ENCODE measurements at places on chromosomes 12 and 14.

- DNase-seq = no peak
Observed at GRCh38 chr14:103283916-103284315, 50.1 kb upstream of the EIF5 start.

- no peak for DNase-seq
Observed at GRCh38 chr14:92383805-92384204, 60.8 kb downstream of the SLC24A4 start.

DNA sequence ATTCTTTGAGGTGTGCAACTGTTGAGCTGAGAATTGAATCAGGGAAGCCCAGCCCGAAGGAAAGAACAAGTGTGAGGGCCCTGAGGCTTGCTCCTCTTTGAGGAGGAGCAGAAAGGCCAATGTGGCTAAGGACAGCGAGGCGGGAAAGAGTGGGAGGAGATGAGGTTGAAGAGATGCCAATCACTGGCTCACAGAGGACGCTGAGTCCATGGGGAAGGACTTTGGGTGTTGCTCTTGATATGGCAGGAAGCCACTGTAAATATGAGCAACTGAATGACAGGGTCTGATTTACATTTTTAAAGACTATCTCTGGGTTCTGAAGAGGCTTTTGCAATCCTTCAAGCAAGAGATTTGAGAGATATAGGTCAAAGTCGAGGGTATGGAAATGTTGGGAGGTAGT is 3.3 kb upstream of the APPL2 start:
- DNase-seq = no peak

DNA sequence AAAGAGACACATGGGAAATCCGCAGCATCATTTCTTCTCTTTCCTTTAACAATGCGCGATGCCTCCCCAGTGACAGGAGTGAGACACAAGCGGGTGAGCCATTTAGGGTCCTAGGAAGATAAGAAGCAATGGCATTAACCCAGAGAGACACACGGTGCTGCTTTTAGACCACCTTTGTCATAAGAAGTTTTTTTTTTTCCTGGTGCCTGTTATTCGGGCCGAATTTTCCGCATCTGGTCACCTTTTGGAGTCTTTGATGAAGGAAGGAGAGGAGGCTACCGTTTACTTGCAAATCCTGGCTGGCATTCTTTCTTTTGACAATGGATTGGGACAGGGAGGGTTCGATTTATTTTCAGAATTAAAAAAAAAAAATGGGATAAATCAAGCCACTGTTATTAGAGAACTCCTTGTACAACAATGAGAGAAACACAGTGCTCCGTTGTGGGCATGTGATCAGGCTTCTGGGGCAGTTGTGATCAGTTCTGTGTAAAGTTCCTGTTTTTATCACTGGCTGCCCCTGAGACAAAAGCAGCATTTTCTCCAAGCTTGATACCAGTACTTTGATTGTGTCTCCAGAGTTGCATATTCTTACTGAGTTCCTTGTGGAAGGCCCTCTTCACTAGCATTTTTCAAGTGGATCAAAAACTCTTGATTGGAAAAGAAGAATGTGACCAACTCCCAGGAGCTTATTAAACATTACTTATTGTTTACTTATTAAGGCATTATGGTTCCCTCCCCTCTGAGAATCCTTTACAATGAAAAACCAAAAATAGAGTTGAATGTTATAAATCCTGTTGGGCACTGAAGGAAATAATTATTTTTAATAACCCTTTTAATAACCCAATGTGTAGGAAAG is 1.1 kb downstream of the DIP2B start:
- no peak for DNase-seq

GRCh38 chr12:26119391-26119989 is 5.3 kb downstream of the BHLHE41 start:
- DNase-seq = no peak

- DNase-seq = no peak
Observed at GRCh38 chr12:5807090-5807414, 138.0 kb downstream of the ANO2 start.

GRCh38 chr12:56521209-56521589 is 421 bp upstream of the RBMS2 start:
- no peak for DNase-seq

DNA sequence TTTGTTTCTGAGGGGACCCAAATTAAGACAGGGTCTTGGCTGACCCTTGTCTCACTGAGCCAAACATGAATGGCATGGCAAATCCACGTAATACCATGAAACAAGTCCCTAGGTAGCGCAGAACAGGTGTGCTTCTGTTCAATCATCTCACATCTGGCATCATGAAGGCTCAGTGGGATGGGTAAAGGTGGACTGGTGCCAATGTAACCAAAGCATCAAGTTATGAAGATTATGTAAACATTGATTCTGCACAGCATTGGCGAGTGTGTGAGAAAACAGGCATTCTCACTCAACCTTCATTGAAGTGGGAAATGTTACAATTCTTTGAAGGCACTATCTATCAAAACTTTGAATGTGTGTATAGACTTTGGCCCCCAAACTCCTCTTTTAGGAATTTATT is 41.9 kb downstream of the PTGER2 start:
- no peak for DNase-seq

- DNase-seq = no peak
Observed at GRCh38 chr14:38389681-38390080, 133.8 kb upstream of the CLEC14A start.

GRCh38 chr12:114700392-114701103 is 16.6 kb upstream of the TBX3 start:
- DNase-seq = no peak

All from activated CD8-positive, alpha-beta memory T cell treated with anti-CD3 and anti-CD28 coated beads, Interleukin-2, amount 50 U/mL, for 4 hours (primary cell).